Caco-2 (cell line): ENCODE measurements at places on chromosomes 12 and 14. TPM values are rescaled to one million over a fixed set of nuclear protein-coding genes. Genes with fewer than 3 reads are reported as not detected.

The LRP1-AS gene
- total RNA-seq: not detected in 2 replicates

- no peak for DNase-seq
- no peaks in the 10 kb centered on the region; the same call in 1 of the 2 replicates for H3K27me3 ChIP-seq
These were observed 29.6 kb upstream of the HELB start for GRCh38 chr12:66272650-66273049.

DNA sequence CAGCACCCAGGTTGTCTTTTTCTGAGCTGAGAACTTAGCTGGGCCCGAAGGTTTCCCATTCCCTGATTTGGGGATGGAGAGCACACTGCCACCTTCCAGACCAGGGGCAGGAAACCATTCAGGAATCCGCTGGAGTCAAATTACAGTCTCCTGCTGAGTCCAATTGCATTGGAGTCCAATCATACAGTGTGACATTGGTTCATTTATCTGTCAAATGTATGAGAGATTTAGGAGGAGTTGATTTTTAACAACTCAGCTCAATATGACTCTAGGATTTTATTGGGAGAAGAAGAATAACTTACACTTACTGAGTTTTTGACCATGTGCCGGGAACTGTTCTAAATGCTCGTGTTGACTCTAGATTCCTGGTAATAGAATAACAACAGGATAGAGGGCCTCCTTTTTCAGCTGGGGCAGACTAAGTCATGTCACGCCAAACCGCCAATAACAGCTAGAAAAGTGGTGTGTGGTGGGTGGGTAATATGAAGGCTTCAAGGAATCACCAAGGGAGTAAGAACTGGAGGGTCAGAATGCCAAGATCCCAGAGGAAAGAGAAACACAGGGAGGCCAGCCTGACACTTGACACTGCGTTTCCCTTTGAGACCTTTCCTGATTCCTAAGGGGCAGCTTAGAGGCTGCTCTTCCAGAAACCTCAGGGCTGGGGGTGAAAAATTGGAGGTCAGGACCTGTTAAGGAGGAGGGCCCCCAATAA lies 11.5 kb downstream of the SYNDIG1L start:
- no peaks in the 10 kb centered on the region; the same call in 1 of the 2 replicates for H3K4me1 ChIP-seq
- H3K4me3 ChIP-seq: no peak overlapping the region
- DNase-seq: no peak
- no peaks in the 10 kb centered on the region for H3K36me3 ChIP-seq

The CHMP4A gene
- 57.7 and 58.7 TPM in 2 replicates for total RNA-seq

DNA sequence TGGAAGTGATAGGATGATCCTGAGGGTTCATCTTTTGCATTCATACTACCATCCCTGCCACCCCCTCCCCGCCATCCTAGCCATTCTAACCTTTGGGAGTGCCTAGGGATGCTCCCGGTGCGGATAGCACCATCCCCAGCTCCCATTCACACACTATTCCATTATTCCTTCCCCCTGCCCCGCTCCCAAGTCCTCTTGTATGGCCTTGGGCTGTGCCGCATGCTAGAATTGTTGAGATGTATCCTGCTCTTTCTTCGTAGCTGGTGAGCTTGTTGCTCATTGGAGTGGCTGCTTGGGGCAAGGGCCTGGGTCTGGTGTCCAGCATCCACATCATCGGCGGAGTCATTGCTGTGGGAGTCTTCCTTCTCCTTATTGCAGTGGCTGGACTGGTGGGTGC lies 644 bp downstream of the TSPAN31 start:
- peaks cover 3% of the 10 kb centered on the region; the same call in 1 of the 2 replicates for H3K36me3 ChIP-seq
- H3K27me3 ChIP-seq: no peaks in the 10 kb centered on the region
- peak overlapping the region; percentile 64 for H3K4me3 ChIP-seq
- no peak for DNase-seq

The SLC6A13 gene
- 1.0 and 1.3 TPM in 2 replicates for total RNA-seq

The MANSC4 gene
- not detected in 2 replicates for total RNA-seq
